Thoracic aorta (tissue), 2 donors: ENCODE measurements at places on chromosomes 4 and X.

DNA sequence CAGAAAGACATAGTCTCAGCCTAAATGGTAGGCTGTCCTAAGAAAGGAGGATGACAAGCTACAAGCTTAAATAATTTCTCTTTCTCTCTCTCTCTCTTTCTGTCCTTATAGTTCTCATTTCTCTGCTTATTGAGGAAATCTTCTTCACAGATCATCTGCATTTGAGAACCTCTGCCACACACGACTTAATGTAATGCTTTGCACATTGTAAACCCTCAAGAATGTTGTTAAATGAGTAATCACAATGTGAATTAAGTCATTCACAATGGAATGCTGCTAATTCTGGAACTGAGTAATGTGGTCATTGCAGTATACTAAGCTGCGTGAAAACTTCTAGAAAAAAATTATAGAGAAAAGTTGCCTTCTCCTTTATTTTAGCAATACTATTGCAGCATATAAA lies 508.9 kb upstream of the FTHL17 start:
- H3K27me3 ChIP-seq, result no peaks in the 10 kb centered on the region
- no peaks in the 10 kb centered on the region for H3K36me3 ChIP-seq
- no peak overlapping the region for H3K4me3 ChIP-seq
- no peak for DNase-seq

DNA sequence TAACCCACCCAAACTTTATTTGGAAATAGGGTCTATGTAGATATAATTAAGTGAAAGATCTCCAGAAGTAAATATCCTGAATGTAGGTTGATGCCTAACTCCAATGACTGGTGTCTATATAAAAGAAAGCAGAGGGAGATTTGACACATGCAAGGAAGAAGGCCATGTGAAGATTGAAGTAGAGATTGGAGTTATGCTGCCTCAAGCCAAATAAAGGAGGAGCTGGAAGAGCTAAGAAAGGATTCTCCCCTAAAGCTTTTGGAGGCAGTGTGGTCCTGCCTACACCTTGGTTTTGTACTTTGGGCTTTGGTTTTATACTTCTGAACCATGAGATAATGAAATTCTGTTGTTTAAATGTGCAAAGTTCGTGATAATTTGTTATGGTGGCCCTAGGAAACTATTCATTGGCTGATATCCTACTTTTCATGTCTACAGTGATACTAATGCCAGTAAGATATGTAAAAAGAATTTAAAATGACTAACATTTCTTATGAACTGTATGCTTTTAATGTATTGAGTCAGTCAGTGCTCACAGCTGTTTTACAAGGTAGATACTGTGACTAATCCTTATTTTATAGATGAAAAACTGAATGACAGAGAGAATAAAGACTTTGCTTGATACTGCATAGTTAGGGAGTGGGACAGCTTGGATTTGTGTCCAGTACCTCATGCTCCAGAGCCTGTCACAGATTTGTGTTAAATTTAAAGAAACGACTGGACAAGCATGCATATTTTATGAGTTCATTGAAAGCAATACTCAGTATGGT lies 5.9 kb upstream of the RAB40AL start:
- no peaks in the 10 kb centered on the region for H3K4me1 ChIP-seq
- no peaks in the 10 kb centered on the region for H3K36me3 ChIP-seq
- DNase-seq, result no peak
- no peak overlapping the region for H3K4me3 ChIP-seq

- no peak for DNase-seq
- peaks cover 14% of the 10 kb centered on the region for H3K4me1 ChIP-seq
- no peak overlapping the region for H3K27ac ChIP-seq
Measured at GRCh38 chrX:129655547-129656249, 942 bp upstream of the APLN start.

GRCh38 chr4:101197350-101197749 lies 150.0 kb downstream of the PPP3CA start:
- no peaks in the 10 kb centered on the region for H3K27me3 ChIP-seq
- no peaks in the 10 kb centered on the region for H3K36me3 ChIP-seq
- H3K4me1 ChIP-seq, result peaks cover 19% of the 10 kb centered on the region
- no peak overlapping the region for H3K27ac ChIP-seq

DNA sequence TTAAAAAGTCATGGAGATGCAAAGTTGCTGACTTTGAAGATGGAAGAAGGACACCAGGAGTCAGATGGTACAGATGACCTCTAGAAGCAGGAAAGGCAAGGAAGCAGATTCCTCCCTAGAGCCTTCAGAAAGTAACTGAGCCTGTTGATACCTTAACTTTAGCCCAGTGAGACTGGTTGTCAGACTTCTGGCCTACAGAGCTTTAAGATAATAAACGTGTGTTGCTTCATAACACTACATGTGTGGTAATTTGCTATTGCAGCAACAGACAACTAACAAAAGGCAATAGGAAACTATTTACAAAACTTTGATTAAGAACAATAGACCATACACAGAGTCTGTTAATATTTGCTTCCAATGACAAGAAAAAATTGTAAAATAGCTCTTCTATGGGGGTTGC lies 102.0 kb upstream of the USP38 start:
- DNase-seq, result no peak
- no peaks in the 10 kb centered on the region for H3K27me3 ChIP-seq
- no peak overlapping the region for H3K4me3 ChIP-seq
- no peaks in the 10 kb centered on the region for H3K36me3 ChIP-seq

DNA sequence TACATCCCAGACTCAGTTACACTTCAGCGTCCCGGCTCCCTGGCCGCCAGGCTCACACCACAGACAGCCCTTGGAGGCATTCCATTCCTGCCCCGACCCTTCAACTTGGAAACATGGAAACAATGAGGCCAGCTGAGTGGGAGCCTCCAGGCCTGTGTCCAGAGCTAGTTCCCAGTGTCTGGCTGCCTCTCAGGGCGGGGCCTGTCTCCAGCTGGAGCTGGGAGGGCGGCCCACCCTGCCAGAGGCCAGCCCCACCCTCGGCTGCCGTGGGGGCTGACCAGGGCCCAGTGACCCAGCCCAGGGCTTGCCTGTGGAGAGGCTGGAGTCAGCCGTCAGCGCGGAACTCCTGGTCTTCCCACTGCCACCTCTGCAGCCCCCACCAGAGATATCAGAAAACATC lies 37.4 kb upstream of the SPON2 start:
- H3K27me3 ChIP-seq, result no peaks in the 10 kb centered on the region
- peaks cover 15% of the 10 kb centered on the region for H3K36me3 ChIP-seq
- H3K4me3 ChIP-seq, result peak overlapping the region; percentile 28
- no peak for DNase-seq
- H3K27ac ChIP-seq, result peak overlapping the region; percentile 44

DNA sequence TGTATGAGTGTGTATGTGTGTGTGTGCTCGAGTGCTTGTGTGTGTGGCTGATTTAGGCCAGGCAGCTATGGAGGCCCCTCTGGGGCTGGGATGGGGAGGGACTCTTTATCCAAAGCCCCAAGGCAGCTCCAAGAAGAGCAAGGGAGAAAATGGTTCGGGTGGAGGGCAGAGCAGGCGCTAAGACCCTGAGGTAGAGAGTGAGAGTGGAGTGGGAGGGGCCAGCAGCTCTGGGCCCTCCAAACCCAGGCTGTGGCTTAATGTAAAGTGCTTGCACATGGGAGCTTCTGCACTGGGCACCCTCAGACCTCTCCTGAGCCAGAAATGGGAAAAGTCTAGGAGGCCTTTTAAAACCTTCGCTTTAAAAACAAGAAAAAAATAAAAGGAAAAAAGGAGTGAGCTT lies 233.5 kb upstream of the PSAPL1 start:
- H3K27ac ChIP-seq, result no peak overlapping the region
- no peak overlapping the region for H3K4me3 ChIP-seq
- no peaks in the 10 kb centered on the region for H3K4me1 ChIP-seq
- H3K27me3 ChIP-seq, result no peaks in the 10 kb centered on the region
- H3K36me3 ChIP-seq, result no peaks in the 10 kb centered on the region
- no peak for DNase-seq

GRCh38 chr4:56048702-56049431 lies 100.1 kb downstream of the CEP135 start:
- no peaks in the 10 kb centered on the region for H3K27me3 ChIP-seq
- no peak overlapping the region for H3K27ac ChIP-seq
- no peaks in the 10 kb centered on the region for H3K36me3 ChIP-seq
- no peaks in the 10 kb centered on the region for H3K4me1 ChIP-seq
- peak overlapping the region; percentile 73 for H3K4me3 ChIP-seq

DNA sequence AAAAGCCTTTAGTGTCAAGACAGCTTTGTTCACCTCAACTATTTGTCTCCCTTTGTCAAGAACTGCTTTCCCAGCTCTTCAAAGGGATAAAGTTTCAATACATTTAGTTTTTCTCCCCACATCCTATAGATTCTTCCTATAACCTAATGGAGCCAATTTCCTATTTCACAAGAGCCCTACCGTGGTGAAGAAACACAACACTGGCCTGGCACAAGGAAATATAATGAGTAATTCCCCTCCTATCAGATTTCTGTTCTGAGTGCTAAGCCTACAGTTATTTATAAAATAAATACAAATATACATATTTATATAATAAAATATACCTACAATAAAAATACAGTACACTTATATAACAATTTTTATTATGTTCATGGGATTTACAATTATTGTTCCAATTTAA lies 89.9 kb downstream of the SHISA3 start:
- no peak overlapping the region for H3K4me3 ChIP-seq
- no peak overlapping the region for H3K27ac ChIP-seq
- H3K27me3 ChIP-seq, result no peaks in the 10 kb centered on the region
- H3K4me1 ChIP-seq, result no peaks in the 10 kb centered on the region
- DNase-seq, result no peak
- H3K36me3 ChIP-seq, result no peaks in the 10 kb centered on the region

DNA sequence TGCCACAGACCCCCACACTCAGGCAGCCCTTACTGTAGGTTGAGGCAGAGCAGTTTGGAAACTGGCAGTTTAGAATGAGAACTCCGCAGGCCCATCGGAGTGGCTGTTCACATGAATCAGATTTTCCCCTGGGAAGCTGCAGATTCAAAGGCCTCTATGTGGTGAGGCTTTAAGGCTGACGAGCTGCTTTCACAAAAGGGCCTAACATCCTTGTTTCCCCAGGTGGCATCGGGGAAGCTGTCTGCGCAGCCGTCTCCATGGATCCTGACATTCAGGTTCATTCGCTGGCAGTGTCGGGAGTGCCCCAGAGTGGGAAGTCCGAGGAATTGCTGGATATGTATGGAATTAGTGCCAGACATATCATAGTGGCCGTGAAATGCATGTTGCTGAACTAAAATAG lies 33.7 kb downstream of the TKTL1 start:
- no peak overlapping the region for H3K27ac ChIP-seq
- peaks cover 4% of the 10 kb centered on the region for H3K4me1 ChIP-seq
- DNase-seq, result no peak
- no peaks in the 10 kb centered on the region for H3K36me3 ChIP-seq

DNA sequence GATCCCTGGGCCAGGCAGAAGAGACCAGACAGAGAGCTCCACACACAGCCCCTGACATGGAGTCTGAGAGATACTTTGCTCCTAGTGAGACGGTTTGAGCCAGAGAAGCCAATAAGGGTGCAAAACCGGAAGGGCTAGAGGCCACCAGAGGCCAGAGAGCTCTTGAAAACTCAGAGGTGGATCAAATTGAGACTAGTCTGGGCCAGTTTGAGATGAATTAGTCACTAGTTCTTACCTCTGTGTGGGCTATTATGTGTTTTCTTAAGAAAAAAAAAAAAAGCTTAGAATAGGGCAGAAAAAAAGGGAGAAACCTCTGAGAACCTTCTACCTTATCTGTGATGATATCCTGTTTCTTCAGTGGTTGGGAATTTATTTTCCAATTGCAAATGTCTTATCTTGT lies 110.4 kb upstream of the EDNRA start:
- DNase-seq, result no peak
- H3K36me3 ChIP-seq, result no peaks in the 10 kb centered on the region
- no peak overlapping the region for H3K27ac ChIP-seq
- no peaks in the 10 kb centered on the region for H3K4me1 ChIP-seq

GRCh38 chr4:163878336-163879121 lies 384.0 kb downstream of the TMA16 start:
- no peaks in the 10 kb centered on the region for H3K4me1 ChIP-seq
- no peaks in the 10 kb centered on the region for H3K36me3 ChIP-seq
- H3K27ac ChIP-seq, result no peak overlapping the region
- no peaks in the 10 kb centered on the region for H3K27me3 ChIP-seq
- DNase-seq, result no peak
- no peak overlapping the region for H3K4me3 ChIP-seq

GRCh38 chr4:142547974-142548373 lies 298.1 kb downstream of the INPP4B start:
- H3K4me1 ChIP-seq, result no peaks in the 10 kb centered on the region
- H3K4me3 ChIP-seq, result no peak overlapping the region
- no peaks in the 10 kb centered on the region for H3K27me3 ChIP-seq
- no peak overlapping the region for H3K27ac ChIP-seq

- no peak for DNase-seq
- no peak overlapping the region for H3K4me3 ChIP-seq
- H3K4me1 ChIP-seq, result no peaks in the 10 kb centered on the region
- no peaks in the 10 kb centered on the region for H3K27me3 ChIP-seq
Measured at GRCh38 chr4:170138580-170139194, 48.9 kb upstream of the AADAT start.

DNA sequence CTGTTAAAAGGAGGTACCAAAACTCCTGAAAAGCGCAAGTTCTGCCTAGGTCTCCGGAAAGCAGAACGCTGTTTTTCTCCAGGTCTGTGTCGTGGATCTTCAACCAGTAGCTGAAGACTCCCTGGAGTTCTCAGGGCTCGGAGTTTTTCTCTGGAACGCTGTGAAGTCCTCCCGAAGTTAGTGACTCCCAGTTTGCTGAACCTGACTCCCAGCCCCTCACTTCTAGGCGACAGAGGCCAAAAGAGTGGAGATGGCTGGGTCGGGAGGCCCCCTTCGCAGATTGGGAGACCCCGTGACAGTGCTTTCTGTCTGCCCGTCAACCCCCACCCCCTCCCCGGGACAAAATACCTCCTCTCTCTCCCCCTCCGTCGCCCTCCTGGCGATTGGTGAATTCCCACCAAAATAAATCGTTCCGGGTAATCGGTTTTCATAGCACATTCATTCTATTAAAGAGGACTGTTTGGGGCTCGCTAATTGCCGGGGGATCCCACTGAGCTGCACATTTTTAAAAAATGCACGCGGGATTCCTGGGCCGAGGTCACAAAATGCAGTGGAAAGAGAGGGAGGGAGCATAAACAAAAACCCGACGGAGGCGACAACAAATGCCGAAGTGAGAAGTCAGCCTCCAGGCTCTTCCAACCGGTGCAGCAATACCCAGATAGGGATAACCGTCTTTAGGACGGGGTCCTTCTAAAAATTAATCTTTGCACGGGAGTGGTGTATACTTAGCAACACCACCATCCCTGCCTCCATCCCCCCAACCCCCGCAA lies 4.0 kb upstream of the MSX1 start:
- no peak overlapping the region for H3K27ac ChIP-seq
- peaks cover 21% of the 10 kb centered on the region for H3K27me3 ChIP-seq
- no peak for DNase-seq
- H3K36me3 ChIP-seq, result no peaks in the 10 kb centered on the region
- H3K4me3 ChIP-seq, result no peak overlapping the region
- H3K4me1 ChIP-seq, result peaks cover 25% of the 10 kb centered on the region

- H3K4me3 ChIP-seq, result no peak overlapping the region
- H3K27me3 ChIP-seq, result no peaks in the 10 kb centered on the region
- no peak overlapping the region for H3K27ac ChIP-seq
- H3K36me3 ChIP-seq, result no peaks in the 10 kb centered on the region
- DNase-seq, result no peak
- peaks cover under 1% of the 10 kb centered on the region for H3K4me1 ChIP-seq
Measured at GRCh38 chrX:155876704-155877103, 4.4 kb upstream of the VAMP7 start.

GRCh38 chr4:122827258-122827878 lies 737 bp downstream of the FGF2 start:
- peak overlapping the region; percentile 94 for H3K4me3 ChIP-seq
- DNase-seq, result no peak
- H3K36me3 ChIP-seq, result no peaks in the 10 kb centered on the region
- peak overlapping the region; percentile 89 for H3K27ac ChIP-seq
